ENCODE measurements at places on chromosomes 3 and 15.

- no peak for DNase-seq
These were observed 17.1 kb downstream of the ZFAND6 start for GRCh38 chr15:80076321-80077318.

DNA sequence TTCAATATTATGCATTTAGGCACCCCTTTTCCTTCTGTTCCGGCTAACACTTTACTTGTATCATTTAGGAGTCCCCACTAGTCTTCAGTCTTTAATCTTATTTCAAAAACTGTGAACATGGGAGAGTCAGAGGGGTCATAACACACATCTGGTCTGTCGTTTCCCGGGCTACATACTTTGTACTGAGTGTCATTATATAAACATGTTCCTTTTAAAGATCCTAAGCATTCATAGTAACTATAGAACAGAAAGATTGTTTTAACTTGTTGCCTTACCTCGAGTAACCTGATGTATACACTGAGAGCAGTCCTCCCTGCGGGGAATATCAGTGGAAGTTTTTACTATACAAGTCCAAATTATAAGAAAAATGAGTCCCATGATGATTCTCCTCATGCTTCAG lies 78.2 kb upstream of the VEPH1 start:
- DNase-seq, result no peak

DNA sequence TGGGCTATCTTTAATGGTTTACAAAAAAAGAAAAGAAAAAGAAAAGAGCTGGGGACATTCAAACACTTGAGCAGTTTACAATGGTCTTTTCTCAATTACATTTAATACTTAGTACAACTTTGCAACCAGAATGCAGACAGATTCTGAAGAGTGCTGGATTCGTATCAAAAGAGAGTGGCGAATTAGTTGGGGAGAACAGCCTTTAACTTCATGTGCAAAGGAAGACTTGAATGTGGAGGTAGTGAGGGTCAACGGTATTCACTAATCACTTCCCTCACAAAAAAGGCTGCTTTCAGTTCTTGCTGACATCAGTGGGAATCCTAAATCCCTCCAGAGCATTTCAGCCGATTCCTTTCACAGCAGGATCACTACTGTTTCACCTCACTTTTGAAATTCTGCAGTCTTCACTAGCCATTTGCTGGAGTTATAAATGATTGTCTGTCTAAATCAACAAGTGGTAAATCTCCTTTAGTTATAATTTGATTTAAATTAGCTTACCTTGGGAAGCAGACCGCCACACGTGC lies 323.0 kb upstream of the SEMA6D start:
- DNase-seq, result no peak

DNA sequence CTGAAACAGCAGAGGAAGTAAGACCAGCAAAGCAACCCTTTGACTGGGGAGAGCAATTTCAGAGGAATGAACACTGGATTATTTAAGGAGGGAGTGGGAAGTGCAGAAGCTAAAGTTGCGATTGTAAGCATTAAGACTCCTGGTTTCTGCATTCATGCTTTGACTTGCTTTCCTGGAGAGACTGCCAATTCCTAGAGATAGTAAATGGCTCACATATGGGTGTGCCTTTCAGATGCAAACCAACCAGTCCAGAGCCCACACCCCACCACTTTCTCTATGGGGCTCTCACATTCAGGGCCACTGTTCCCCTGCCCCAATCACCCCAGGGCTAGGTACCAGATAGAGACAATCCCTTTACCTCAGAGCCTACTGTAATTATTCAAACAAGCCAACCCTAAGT lies 200.9 kb upstream of the EIF1B start:
- DNase-seq, result no peak

- DNase-seq, result no peak
These were observed 223.6 kb upstream of the TBL1XR1 start for GRCh38 chr3:177420651-177421480.

- DNase-seq, result no peak
These were observed 54.6 kb downstream of the RBMS3 start for GRCh38 chr3:29335438-29335837.
